ENCODE measurements at places on chromosomes 2 and 18.

DNA sequence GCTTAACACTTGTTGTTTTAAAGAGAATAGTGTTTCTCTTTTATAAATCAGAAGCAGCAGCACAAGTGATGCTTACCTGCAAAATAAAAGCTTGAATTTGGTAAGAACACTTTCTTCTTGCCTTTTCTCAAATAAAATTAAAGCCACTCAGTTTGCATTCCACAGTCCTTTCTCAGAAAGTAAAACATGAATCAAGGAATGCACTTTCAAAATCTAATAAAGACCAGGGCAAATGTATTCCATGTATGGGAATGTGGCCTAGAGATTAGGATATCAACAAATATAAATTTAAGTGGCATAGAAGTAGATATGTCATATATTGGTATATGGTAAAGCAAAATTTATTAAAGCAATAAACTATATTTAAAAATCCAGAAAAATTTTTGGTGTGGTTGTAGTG, 352.8 kb downstream of the THSD7B start:
- no peak for DNase-seq

GRCh38 chr18:37639846-37640245, 74.2 kb upstream of the CELF4 start:
- DNase-seq: no peak

- no peak for DNase-seq
These were observed 37.3 kb upstream of the DNAH7 start for GRCh38 chr2:196105951-196106350.

DNA sequence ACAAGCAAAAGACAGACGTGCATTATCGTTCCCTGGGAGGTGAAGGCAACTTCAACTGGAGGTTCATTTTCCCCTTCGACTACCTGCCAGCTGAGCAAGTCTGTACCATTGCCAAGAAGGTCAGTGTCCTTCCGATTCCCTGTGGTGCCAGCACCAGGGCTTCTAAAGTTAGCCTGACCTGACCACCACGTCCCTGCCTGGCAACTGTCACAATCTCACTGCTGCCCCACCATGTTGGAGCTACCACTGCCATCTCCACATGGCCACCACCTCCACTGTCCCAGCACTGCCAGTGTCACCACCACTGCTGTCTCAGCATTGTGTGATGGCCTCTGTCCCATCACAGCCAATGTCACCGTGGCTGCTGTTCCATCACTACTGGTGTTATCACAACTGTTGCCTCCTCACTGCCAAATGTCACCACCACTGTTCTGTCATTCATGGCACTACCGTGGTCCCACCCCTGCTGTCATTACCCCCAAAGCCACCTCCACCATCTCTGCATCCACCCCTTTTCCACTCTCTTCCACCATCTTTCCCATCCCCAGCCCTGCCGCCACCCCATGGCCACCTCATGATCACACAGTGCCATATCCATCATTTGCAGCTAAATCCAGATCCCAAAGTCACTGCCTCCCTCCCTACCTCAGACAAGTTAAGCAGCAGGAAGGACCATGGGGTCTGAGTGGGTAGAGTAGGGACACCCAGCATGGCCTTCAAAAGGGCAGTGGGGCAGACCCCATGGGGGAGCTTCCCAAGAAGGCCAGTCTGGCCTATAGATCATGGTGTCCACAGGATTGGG, 216.5 kb downstream of the DYSF start:
- no peak for DNase-seq

GRCh38 chr2:125427721-125428315, 1228.1 kb upstream of the GYPC start:
- no peak for DNase-seq

DNA sequence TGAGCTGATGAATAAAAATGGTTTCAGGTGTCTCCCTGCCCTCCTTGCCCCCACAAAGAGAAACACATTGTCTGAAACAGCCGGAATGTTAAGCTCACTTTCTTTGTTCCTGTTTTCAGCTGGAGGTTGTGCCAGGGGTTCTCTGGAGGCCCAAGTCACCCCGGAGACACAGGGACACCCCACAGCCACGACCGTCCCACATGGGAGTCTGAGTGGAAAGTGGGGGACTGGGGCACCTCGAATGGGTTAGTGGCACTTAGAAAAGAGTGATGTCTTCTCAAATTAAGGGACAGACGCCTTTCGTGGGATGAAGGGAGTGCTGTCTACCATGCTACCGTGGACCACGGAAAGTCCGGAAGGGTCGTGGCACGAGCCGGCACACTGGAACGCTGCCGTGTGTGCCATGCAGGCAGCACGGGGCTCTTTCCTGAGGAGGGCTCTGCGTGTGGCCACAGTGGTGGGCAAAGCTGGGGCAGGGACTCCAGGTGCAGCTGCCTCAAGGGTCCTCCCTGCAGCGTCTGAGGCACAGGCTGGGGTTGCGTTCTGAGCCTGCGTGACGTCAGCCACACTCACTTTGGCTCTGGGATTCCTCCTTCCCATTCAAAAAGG, 39.4 kb upstream of the CTDP1 start:
- DNase-seq: no peak

DNA sequence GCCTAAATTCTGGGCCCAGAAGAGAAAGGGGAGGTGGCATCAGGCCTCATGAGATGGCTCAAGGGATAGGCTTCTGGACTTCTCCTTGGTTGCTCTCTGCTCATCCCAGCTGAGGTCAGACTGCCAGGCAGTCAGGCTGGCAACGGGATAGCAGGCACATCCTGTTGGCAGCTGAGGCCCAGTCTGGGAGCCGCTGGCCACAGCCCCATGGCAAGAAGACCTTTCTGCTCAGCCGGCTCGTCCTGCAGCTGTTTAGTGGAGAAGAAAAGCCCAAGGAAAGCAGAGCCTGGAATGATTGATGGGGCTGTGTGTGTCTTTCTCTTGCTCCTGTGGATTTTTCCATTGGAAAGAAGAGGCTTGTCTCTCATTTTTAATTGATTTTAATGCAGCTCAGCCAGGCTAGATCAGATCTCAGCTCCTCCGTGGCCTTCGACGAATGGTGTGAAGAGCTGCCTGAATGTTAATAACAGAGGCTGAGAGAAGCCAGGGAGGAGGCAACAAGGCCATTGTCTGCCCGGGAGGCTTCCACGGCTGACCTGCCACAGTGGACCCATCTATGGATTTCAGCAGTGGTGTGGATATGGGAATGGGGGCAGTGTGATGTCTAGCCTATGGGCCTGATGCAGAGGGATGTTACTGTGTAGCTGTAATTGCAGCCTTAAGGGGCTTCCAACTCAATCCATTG, 99.5 kb downstream of the HS1BP3 start:
- DNase-seq: no peak

DNA sequence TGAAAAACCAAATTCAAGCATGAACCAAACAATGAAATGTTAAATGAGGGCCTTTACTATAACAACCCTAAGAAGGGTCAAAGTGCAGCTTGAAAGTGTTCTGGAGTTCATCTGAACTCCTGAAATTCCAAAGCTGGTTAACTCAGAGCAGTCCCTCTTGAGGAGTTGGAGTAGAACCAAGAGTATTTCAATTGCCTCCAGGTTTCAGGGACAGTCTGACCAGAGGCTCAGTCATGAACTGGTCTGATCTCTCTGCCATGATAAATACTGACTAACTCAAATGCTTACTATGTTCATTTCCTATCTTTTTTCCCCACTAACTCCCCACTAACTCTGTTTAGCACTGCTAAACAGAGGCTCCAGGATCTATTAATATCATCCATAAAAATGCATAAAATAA, 2.7 kb downstream of the STARD7 start:
- no peak for DNase-seq

DNA sequence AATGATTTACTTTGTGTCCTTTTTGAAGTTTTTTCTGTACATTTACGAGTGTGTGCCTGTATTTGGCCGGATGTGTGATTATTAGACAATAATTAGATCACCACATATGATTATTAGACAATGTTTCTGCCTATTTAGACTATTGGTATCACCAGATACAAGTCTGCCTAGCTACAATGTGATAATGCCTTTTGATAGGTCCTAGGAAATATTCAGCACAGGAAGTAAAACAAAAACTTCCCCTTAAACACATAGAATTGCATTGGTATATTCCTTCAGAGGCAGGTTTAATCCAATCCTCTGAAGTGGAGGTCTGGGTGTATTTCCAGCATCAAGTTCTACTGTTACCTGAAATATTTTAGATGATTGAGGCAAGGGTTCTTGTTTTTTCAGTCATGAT, 275.1 kb downstream of the TGIF1 start:
- no peak for DNase-seq

GRCh38 chr2:28952836-28953211, 28.3 kb upstream of the TOGARAM2 start:
- no peak for DNase-seq

DNA sequence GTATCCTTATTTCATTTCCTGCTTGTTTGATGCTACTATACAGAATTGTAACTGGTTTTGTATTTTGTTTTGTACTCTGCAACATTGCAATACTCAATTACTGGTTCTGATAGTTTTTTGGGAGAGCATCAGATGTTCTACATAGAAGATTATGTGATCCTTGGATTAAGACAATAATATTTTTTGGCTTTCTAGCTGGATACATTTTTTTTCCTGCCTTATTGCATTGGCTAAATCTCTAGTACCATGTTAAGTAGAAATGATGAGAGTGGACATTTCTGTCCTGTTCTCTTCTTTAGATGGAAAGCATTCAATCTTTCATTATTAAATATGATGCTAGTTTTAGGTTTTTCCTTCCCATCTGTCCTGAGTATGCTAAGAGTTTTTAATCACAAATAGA, 523.5 kb downstream of the ARHGAP15 start:
- DNase-seq: no peak

- peak; percentile 72 for DNase-seq
These were observed 77.4 kb upstream of the DNMT3A start for GRCh38 chr2:25418944-25419677.

DNA sequence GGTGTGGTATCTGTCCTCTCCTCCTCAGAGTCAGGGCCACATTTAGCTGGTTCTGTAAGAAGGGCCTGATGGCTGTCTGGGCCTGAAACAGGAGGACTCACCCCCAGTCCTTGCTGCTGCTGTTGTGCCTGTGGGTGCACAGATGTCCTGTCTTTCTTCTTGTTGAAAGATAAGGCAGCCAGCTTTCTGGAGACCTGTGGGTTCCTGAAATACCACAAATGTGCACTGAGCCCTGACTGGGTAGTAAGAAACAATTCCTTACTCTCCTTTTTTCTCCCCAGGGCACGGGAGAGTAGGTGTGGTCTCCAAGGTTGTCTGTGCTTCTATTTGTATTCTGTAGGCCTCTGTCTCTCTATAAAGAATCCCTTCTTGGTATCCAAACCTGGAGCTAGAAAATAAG, 96.2 kb upstream of the DLX2 start:
- no peak for DNase-seq

DNA sequence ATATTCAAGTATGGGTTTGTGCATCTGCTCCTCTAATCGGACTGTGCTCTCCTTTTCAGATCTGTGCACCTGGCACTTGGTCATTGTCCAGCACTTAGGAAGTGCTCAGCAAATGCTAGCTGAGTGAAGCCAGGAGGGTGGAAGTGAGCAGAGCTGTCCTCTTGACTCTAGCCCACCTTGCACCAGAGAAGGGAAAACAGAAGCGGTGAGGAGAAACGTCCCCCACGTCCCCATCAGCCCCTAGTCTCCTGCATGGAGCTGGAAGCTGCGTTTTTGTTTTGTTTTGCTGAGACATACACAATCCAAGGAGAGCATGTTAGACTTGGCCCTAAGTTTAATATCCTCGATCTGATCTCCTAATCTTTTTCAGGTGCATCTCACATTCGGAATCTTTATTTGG, 73.6 kb downstream of the EN1 start:
- DNase-seq: no peak

DNA sequence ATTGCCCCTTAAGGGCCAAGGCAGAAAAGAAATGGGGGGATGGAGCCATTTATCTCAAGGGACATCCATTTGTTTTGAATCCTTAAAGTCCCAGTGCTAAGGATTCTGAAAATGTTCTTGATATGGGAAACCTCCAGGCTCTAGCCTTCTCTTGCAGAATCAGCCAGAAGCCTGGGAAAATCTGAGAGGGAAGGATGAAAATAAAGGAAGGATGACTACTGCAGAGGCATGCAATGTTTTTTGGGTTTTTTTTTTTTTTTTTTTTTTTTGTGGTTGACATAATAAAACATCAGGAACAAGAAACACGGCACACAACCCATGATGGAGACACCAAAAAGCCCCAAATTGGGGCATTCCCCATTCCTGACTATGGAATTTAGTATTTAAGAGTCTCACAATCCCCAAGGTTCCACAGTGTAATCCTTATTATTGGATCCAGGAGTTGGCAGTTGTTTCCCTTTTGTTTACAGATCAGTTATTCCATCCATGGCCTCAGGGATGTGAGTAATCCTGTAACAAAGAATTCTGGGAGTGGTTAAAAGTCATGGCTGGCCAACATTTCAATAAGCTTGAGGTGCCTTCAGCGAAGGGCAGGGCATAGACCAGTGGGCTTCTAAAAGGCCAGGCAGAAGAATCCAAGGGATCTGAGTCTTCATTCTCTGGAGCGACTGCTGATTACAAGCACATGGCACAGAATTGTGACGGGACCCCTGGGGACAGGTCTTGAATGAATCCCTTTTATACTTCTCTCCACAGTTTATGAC, 337.5 kb downstream of the GULP1 start:
- no peak for DNase-seq
